ENCODE measurements at places on chromosomes 1 and 21.

- DNase-seq = no peak
Measured at GRCh38 chr1:207029701-207030521, 2.6 kb downstream of the C1orf116 start.

DNA sequence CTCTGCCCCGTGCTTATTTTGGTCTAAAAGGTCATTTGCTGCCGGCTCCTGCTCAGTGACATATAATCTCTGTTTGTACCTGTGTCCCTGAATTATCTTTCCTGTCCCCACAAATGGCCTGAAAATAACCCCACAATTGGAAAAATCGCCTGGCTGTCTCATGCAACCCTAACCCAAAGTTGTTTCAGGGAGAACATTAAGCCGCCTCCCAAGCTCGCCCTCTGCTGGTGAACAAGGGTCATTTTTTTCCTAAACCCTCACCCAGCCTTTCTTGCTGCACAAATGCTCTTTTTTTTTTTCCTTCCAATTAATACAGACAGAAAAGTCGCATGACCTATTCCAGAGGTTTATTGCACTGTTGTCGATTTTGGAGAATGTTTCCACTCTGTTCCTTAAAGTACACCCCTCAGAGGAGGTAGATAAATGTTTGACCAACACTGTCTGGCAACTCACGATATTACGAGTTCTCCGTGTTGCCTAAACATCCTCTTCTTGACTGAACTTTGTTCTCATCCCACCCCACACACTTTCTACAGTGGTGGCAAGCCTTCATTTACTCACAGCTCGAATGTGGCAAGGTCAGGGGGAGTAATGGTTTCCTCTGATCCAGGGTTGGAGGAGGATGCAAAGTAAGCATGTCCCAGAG, 148.7 kb downstream of the ZZZ3 start:
- DNase-seq = peak; percentile 61

- DNase-seq = no peak
Measured at GRCh38 chr1:14939527-14940284, 213.8 kb upstream of the TMEM51 start.

DNA sequence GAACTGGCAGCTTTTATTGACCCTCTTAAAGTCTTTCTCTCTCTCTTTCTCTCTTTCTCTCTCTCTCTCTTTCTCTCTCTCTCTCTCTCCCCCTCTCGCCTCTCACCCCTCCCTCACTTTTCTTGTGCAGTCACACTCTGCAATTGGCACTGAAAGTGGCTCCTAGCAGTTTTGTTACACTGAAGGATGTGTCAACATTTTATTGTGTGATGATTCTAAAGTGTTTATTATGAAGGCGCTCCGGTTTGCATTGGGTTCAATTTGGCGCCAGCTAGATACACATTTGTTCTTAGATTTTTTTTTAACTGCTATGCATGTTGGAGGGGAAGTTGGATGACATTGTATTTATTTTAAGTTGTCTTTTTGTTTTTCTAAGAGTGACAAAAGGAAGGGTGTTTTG, 64.0 kb upstream of the CHRM3 start:
- DNase-seq = no peak

DNA sequence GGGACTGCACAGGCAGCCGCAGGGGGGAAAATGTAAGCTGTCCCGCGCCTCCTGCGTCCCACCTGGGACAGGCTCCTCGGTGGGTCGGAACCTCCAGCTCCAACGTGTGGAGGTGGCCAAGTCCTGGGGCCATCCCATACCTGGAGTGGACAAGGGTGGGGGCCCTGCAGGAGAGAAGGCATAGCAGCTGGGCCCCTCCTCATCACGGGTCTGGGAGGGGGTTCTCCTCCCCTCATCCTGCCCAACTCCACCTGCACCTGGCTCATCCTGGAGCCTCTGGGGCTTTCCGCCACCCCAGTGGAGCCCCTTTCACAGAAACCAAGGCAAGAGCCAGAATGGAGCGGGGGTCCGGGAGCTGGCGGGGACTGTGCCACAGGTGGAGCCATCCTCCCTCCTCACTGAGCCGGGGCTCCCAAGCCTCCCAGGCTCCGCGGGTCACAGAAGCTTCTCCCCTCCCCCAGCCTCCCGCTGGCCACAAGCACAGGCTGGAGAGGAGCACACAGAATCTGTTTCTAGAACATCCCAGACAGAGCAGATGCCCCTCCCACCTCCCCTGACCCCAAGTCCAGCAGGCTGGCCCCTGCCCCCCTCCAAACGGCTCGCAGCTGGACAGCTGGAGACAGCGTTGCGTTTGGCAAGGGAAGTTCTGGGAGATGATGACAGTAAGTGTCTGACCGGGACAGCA, 65.8 kb downstream of the MEGF6 start:
- no peak for DNase-seq

- DNase-seq = no peak
Measured at GRCh38 chr1:186904361-186904760, 75.6 kb downstream of the PLA2G4A start.

DNA sequence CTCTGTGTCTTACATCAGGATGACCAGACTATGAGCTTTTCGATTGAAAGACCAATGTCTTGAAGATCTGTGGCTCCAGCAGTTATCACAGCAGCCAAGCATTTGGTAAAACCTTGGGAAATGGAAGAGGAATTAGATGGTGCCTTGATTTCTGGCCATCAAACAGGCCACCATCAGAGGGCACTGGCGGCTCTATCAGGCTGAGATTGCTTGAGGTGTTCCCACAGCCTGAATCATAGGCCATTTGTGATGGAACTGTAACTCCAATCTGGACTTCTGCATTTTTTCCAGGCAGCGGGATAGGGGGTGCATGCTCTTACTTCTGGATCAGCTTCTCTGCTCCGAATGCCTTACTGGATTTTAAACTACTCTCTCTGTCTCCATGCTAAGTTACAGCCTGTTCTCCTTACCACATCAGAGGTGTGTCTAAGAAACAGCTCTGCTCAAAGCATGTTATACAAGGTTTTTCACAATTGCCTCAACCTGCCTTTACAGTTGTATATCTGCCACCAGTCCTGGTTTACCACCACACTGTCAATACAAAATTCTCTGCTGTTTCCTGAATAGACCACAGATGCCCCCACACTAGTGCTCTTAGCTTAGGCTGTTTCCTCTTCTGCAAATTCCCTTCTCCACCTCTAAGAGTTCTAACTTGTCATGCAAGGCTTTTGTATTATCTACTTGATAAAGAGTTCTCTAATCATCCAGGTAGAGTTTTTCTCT, 180.9 kb downstream of the PTGER3 start:
- DNase-seq = no peak

- no peak for DNase-seq
Measured at GRCh38 chr21:26047279-26047967, 123.1 kb downstream of the APP start.

GRCh38 chr1:203450001-203450400, 25.6 kb upstream of the PRELP start:
- no peak for DNase-seq
